Vagina (tissue), 2 donors: ENCODE measurements at places on chromosomes 16 and 17.

GRCh38 chr16:67987460-67988160, 7.3 kb upstream of the DPEP3 start:
- DNase-seq: no peak

DNA sequence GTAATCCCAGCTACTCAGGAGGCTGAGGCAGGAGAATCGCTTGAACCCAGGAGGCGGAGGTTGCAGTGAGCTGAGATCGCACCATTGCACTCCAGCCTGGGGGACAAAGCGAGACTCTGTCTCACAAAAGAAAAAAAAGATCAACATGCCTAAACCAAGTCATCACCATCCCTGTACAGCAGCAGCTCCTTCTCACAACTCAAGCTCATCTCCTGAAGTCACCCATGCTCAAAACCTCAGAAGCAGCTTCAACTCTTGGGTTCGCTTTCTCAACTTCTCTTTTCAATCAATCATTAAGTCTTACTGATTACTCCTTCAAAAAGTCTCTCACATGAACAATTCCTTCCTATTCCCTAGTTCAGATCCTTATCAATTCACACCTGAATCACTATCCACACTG, 31.3 kb downstream of the PHLPP2 start:
- DNase-seq: no peak

DNA sequence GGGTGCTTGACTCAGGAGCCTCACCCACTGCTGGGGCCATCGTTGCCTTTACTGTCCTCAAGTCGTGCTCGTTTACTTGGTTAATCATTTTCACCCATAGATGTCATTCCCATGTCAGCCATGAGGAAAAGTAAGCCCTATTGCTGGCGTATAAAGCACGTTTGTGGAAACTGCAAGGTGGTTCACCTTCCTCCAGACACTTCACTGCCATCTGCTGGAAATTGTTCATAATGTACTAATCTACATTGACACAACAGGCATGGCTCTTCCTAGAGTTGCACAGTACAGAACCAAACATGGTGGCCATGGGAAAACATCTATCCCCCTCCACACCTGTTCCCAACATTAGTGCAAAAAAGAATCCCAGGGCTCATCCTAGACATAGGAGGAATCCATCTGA, 116.6 kb downstream of the ZNF18 start:
- no peak for DNase-seq

GRCh38 chr17:8122422-8122923, 1.4 kb downstream of the HES7 start:
- DNase-seq: no peak

GRCh38 chr16:81116285-81116684, 20.1 kb upstream of the GCSH start:
- DNase-seq: no peak

GRCh38 chr16:1981398-1981836, at the start of gene NOXO1:
TSS of gene NOXO1 (minus strand) at chr16:1981469. CDS start at chr16:1981179, 290 bp downstream.
- no peak for DNase-seq
